ENCODE measurements at places on chromosomes 13 and 19.
A peak's percentile ranks its signal among the peaks of the same experiment; 100 is the strongest.

- DNase-seq = peak; percentile 57
Observed at GRCh38 chr13:30898678-30899241, 7.3 kb upstream of the MEDAG start.

DNA sequence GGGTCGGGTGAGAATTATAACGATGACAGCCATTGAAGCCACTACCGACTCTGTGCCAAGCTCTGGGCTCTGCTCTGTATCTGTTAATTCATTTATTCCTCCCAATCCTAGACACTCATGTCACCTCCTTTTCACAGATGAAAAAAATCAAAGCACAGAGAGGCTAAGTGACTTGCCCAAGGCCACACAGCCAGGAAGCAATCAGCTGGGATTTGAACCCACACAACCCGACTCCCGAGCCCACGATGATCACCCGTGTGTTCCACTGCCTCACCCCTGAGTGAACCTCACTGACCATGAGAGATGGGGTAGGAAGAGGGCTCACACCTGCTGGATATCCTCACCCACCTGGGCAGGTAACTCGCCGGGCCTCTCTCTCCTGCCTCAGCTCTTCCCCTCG, 40.1 kb downstream of the ZNF473 start:
- no peak for DNase-seq

DNA sequence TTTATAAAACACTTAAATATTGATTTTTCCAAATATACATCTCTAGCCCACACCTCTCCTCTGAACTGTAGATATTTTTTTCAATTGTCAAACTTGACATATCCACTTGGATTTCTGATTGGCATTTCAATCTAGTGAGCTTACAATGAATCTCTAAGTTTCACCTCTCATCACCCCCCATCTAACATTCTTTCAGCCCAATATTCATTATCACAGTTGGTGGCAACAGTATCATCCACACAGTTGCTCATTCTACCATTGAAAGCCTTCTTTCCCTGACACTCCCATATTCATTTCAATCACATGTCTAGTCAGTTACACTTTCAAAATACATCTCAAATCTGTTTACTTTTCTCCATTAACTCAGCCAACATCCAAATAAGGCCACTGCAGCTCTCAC, 385.2 kb downstream of the PCDH20 start:
- no peak for DNase-seq

GRCh38 chr19:18700501-18701249, 17.2 kb downstream of the CRTC1 start:
- no peak for DNase-seq

GRCh38 chr13:33353210-33353609, 67.7 kb upstream of the STARD13 start:
- no peak for DNase-seq

- DNase-seq = no peak
Observed at GRCh38 chr19:58434217-58434616, 5.7 kb downstream of the ZNF132 start.

GRCh38 chr13:100019780-100020356, 38.3 kb downstream of the ZIC2 start:
- DNase-seq = no peak

DNA sequence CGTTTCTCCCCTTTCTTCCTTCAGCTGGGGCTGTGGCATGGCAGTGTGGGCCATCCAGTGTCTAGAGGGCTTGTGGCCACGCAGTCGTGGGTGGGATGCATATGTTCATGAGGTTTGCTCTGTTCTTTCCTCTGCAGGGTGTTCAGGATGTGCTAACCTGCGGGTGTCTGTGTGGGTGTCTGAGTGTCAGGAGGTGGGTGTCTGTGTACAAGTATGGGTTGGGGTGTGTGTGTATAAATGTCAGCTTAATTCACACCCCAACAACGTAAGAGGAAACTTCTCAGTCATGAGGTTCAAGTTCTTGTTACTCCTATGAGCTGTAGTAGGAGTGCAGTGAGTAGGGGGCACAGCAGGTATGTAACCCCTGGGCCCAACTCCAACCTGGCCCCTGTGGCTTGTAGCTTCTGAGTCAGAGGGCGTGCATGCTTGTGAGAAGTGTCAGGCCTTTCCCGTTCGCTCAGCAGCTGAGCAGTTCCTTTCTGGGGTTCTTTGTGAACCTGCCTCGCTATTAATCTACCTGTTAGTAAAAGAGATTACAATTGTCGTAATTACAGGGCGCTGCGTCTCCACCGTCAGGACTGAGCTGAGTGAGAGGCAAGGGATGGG, 49.1 kb downstream of the NFIX start:
- no peak for DNase-seq

- peak; percentile 5 for DNase-seq
Observed at GRCh38 chr19:29263305-29264135, 50.6 kb upstream of the UQCRFS1 start.

- DNase-seq = no peak
Observed at GRCh38 chr13:113815151-113816058, 48.5 kb downstream of the GAS6 start.

Measured in fibroblast of skin of left biceps (primary cell).